ENCODE measurements at places on chromosomes 6 and 20.

DNA sequence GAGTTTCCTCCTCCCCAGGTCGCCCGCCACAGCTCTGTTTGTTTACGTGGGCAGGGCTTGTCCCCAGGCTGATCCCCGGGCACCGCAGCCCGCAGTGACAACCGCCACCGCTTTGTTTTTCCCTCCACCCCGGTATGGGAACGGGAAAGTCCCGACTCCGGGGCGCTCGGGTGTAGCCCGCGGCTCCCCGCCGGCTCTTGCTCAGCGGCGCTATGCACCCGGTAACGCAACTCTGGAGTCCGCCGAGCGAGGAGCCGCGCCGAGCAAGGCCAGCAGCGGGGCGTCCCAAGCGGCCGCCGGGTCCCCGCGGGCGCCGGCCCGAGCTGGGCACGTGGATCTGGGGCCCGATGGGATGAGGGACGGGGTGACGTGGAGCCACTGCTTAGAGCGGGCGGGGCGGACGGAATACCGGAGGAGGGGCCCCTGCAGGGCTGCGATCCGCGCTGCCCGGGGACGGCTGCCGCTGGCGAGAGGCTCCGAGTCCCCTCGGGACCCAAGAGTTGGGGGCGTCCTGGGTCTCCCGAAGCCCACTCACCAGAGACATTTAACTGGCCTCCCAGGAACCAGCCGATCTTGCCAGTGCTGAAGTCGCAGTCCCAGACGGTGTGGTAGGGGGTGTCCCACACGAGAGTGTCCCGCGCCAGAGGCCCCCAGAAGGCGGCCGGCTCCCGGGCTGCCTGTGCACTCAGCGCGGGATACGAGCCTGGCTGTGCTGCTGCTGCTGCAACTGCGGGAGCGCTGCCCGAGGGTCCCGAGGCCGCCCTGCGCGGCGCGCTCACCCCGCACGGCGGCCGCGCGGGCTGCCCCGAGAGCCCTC lies 497 bp downstream of the ACSS1 start:
- peak; percentile 69 for DNase-seq

- DNase-seq, result no peak
These were observed 508.9 kb upstream of the JAG1 start for GRCh38 chr20:11182720-11183119.

GRCh38 chr6:38739532-38739931 lies 24.4 kb downstream of the DNAH8 start:
- no peak for DNase-seq

DNA sequence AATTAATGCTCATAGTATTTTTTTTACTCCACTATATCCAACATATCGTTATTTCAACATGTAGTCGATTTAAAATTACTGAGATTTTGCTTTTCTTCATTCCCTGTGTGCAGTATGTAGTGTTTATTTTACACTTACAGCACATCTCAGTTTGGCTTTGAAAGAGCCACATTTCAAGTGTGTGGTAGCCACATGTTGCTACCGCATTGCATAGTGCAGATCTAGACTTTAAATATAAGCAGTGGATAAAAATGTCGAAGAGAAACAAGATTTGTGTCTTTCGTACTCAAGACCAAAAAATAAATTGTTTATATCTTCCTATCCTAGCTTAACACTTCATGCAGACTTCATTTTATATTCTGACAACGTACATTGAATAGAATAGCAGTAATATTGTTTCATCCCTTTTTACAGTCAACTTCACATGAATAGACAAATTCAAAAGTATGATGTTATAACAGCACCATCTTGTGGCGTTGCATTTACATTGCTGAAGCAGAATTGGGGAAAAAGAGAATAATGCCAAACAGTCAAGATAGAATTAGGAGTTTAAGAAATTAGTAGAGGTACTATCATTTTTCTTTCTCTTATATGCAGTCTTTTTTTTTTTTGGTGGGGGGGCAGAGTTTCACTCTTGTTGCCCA lies 29.9 kb downstream of the FBXO5 start:
- no peak for DNase-seq

GRCh38 chr20:46709459-46710152 lies at the start of gene SLC2A10:
SLC2A10 (plus strand) TSS chr20:46709649; CDS start chr20:46709737, 88 bp downstream.
- peak; percentile 55 for DNase-seq

DNA sequence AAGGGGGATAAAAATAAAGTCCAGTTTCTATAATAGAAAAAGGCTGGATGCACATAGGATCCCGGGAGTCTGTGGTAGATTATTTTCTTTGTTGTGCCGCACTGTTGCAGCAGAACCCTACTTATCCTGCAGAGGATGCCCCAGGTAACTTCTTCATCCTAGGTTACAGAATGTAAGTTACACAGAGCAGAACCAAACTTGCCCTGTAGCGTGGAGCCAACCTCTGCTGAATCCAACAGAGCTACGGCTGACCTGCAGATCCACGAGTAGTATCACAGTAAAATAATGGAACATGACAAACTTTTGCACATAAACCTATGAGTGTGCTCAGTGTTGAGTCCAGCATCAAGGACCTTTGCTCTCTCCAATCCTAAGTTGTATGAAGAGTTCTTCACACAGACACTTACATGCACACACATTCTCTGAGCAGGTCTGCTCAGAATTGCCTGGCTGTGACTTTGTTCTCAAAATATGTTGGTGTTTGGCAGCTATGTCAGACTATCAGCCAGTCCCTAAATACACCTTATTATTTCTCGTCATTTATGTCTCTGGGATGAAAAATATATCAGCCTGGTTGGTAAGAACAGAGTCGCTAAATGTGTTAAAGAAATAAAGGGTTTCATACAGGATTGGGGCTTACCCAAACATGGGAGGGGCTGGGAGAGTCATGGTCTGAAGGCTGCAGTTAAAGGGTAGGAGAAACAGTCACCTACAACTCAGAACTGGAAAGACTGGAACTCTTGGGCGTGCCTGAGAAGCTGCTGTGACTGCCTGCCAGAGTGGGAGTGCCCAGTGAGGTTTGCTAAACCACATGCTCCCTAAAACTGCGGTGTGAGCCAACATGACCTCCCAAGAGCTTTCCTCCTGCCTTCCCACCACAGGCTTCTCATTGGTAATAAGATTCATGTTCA lies 165.1 kb upstream of the SLC24A3 start:
- DNase-seq, result peak; percentile 82

DNA sequence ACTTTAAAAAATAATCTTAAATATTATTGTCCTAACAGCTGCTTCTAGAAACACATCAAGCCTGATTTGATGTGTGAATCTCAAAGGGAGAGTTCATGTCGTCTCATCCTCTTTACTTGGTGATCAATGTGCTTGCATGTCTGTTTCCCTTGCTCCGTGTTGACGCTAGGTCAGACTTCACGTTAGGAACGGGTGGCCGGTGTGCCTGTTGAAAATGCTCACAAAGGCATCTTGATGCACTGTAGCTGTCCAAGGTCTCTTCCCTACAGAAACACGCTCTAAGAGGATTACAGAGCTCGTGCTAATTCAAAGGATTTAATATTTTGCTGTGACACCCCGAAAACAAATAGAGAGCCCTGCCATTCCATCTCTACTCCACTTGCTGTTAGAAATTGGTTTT lies 84.6 kb downstream of the ID4 start:
- no peak for DNase-seq

GRCh38 chr6:41768545-41769308 lies 11.0 kb downstream of the FRS3 start:
- DNase-seq, result peak; percentile 78

- no peak for DNase-seq
These were observed 1.9 kb upstream of the TRAPPC3L start for GRCh38 chr6:116547358-116547757.

- no peak for DNase-seq
These were observed 6.6 kb downstream of the NCOA3 start for GRCh38 chr20:47508278-47508677.

DNA sequence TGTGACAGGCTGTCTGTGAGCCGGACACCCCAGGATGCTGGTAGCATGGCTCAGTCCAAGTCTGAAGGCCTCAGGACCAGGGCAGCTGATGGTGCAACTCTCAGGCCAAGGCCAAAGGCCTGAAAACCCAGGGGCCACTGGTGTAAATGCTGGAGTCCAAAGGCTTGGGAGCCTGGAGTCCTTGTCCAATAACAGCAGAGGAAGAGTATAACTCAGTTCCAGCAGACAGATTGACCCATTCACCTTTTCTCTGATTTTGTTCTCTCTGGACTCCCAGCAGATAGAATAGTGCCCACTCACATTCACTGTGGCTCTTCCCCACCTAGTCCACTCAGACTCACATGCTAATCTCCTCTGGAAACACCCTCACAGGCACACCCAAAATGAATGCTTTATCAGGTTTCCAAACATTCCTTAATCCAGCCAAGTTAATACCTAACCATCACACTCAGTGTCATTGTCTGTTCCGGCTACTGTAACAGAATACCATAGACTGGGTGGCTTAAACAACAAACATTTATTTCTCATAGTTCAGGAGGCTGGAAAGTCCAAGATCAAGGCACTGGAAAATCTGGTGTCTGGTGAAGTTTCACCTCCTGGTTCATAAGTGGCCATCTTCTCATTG lies 5.0 kb upstream of the TRAF3IP2 start:
- no peak for DNase-seq

DNA sequence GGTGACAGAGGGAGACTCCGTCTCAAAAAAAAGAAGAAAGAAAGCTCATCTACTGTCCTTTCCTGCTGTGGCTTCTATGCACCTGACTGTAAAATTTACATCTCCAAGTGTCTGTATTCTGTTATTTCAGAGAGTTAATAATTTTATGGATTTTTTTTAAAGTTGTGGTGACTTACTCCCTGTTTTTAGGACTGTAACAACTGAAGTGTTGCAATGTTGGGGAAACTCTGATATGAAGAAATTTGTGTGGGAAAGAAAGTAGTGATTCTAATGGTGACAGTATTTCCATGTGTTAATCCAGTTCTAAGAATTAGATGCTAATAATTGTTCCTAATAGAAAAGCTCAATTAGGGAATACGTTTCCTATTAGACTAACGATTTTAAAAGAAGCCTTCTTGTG lies 27.4 kb downstream of the STX11 start:
- DNase-seq, result no peak

DNA sequence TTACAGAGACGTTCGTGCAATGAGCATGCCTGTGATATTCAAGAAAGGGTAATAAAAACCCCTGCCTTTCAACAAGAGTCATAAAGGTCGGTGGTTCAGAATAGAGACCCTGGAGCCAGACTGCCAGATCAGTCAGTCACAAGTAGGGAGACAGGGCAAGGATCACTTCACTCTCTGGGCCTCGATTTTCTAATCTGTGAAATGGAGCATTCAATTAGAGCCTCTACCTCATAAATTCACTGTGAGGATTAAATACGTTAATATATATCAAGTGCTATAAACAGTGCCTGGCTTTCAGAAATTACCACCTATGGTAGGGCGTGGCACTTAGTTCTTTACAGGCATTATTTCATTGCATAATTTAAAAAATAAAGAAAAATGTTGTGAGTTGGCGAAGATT lies 43.7 kb upstream of the EYA2 start:
- no peak for DNase-seq

DNA sequence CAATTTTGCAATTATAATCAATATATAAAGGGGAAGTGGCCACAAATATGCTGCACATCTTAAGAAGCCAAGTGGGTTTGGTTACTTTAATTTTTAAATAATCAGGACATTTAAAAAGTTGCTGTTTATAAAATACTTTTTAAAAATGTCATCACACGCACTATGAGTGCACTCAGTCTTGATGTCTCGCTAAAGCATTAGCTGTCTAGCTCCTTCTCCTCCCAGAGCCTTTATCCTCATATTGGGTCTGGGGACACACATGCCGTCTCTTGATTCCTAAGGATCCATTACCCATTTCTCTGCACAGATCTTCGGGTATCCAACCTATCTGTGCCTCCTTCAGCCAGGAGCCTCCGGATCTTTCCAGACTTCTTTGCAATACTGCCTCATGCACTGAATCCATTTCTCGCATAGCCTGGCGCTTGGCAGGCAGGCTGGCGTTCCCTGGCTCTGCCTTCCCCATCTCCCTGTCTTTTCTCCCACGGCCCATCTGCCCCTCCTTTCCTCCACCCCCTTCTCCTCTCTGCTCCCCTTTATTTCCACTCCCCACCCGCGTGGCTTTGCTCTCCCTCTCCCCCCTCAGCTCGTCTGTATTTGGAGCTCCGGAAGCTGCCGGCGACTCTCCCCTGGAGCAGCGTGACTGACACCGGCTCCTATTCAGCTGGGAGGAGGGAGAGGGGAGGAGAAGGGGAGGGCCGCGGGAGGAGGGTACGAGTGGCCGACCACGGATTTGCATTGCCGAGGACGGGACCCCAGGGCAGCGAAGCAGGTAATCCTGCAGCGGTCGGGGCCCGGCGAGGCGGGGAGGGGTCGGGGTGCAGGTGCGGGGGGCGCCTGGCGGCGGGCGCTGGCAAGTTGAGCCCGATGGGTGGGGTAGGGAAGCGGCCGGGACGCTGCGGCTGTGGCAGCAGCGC lies at the start of gene CAP2:
TSS of gene CAP2 (plus strand) at position 618 of the 914 bp plus-strand sequence. CDS start 27,961 bp downstream, outside the sequence.
- peak; percentile 42 for DNase-seq

DNA sequence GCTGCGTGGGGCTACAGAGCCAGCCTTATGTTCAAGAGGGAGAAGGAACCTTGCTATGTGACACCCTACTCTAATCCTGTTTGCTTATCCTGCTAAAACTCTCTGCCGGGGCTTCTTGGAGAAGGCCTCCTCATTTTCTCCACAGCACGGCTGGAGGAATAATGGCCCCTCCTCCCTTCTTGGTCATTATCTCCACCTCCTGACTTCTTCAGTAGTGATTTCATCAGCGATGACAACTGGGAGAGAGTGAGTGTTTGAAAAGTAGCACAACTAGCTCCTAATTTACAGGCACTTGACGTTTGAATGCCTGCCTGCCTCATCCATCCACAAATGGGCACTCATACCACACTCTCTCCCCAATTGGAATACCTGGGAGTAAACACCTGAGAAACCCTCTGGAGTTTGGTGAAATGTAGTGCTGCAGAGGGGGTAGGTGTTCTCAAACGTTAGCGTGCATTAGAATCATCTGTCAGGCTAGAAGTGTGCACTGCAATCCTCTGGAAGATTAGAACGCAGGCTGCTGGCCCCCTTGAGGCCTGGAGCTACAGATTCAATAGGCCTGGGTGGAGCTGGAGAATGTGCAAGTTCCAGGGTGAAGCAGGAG lies 148.5 kb downstream of the FOXC1 start:
- no peak for DNase-seq

Data from prostate gland (tissue), 2 donors.